ENCODE measurements at places on chromosomes 16 and 17.

GRCh38 chr17:31724619-31725018, 134.4 kb downstream of the COPRS start:
- no peak for DNase-seq

GRCh38 chr17:1583556-1583955, 21.0 kb upstream of the PITPNA start:
- no peak for DNase-seq

GRCh38 chr17:40474419-40475002, 26.9 kb downstream of the TNS4 start:
- DNase-seq: no peak

- DNase-seq: no peak
Measured at GRCh38 chr16:23679274-23679985, 741 bp downstream of the PLK1 start.

- DNase-seq: peak; percentile 64
Measured at GRCh38 chr17:48025040-48025903, 12.3 kb downstream of the COPZ2 start.

- DNase-seq: no peak
Measured at GRCh38 chr17:3683054-3683511, 12.9 kb downstream of the P2RX5 start.

DNA sequence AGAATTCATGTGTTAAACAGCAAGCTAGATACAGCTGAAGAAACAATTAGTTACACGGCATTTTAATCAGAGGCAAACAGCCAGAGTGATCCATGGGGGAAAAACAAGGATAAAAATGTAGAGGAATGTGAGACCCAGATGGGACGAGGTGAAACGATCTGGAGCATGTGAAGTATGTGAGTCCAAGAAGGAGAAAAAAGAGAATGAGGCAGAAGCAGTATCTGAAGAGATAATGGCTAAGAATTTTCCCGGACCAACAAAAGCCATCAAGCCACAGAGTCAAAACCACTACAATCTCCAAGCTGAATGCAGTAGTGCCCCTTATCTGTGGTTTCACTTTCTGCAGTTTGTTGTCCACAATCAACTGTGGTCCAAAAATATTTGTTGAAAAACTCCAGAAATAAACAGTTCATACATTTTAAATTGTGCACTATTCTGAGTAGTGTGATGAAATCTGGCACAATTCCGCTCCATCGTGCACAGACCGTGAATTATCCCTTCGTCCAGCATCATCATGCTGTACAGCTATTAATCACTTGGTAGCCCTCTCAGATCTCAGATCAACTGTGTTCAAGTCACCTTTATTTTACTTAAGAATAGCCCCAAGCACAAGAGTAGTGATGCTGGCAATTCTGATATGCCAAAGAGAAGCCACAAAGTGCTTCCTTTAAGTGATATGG, 18.8 kb downstream of the MYH10 start:
- no peak for DNase-seq

All from GM04503 (cell line).